ENCODE measurements at places on chromosomes 5 and 9.

- no peak for DNase-seq
Observed at GRCh38 chr5:33316773-33317172, 124.0 kb upstream of the TARS1 start.

DNA sequence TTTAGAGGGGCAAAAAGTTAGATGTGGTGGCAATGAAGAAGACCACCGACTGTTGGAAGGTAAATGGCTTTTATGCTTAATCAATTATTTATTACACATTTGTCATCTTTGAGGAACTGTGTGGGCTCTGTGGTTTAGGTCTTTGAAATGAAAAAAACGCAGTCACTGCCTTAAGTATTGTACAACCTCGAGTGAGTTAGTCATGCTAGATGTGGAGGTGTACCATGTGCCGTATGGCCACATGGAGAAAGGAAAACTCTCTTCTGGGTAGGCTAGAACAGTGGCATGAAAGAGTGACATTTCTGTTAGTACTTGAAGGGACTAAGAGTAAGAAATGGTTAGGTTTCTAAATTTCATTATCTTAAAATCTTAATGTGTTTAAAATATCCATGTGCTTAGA lies 166.1 kb downstream of the HACD4 start:
- DNase-seq: no peak

- no peak for DNase-seq
Observed at GRCh38 chr5:125928663-125929062, 494.5 kb upstream of the GRAMD2B start.

DNA sequence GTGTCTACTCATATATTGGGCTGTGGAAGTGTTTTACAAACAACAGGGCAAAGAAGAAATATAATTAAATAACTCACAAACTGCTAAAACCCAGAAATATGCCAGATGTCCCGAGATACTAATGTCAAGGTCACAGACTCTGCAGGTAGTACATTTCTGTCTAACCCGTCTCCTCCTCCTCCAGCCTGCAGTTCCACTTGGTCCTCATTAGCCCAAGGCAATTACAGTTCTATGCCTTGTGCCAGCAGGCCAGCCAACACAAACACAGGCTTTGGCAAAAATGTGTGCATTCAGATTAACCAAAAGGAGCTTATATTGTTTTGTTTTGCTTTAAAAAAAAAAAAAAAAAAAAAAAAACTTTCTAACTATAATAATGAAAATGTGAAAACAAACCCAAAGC lies 148.8 kb downstream of the MYO10 start:
- DNase-seq: no peak

DNA sequence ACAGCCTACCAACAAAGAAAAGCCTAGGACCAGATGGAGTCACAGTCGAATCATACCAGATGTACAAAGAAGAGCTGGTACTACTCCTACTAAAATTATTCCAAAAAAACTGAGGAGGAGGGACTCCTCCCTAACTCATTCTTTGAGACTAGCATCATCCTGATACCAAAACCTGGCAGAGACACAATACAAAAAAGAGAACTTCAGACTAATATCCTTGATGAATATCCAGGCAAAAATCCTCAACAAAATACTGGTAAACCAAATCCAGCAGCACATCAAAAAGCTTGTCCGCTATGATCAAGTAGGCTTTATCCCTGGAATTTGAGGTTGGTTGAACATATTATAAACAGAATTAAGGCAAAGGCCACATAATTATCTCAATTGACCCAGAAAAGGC lies 900.4 kb upstream of the ARRDC3 start:
- DNase-seq: no peak

DNA sequence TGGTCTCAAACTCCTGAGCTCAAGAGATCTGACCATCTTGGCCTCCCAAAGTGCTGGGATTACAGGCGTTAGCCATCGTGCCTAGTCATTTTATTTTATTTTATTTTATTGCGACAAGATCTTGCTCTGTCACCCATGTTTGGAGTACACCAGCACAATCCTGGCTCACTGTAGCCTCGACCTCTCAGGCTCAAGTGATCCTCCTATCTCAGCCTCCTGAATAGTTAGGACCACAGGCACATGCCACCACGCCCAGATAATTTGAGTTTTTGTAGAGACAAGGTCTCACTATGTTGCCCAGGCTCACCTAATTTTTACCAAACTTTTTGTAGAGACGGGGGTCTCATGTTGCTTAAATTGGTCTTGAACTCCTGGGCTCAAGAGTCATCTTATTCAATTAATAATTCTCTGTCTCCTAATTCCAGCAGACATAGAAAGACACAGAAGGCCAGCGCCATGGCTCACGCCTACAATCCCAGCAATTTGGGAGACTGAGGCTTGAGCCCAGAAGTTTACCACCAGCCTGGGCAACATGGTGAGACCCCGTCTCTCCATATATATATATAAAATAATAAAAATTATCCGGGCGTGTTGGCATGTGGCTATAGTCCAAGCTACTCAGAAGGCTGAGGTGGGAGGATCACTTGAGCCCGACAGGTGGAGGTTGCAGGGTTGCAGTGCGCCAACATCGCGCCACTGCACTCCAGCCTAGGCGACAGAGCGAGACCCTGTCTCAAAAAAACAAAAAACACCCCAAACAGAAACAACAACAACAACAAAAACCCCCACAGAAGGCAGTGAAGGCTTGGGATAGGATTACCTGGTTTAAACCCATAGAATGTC lies 1.0 kb upstream of the UBAP1 start:
- DNase-seq: no peak

GRCh38 chr9:89755821-89756220 lies 151.0 kb downstream of the GADD45G start:
- no peak for DNase-seq

DNA sequence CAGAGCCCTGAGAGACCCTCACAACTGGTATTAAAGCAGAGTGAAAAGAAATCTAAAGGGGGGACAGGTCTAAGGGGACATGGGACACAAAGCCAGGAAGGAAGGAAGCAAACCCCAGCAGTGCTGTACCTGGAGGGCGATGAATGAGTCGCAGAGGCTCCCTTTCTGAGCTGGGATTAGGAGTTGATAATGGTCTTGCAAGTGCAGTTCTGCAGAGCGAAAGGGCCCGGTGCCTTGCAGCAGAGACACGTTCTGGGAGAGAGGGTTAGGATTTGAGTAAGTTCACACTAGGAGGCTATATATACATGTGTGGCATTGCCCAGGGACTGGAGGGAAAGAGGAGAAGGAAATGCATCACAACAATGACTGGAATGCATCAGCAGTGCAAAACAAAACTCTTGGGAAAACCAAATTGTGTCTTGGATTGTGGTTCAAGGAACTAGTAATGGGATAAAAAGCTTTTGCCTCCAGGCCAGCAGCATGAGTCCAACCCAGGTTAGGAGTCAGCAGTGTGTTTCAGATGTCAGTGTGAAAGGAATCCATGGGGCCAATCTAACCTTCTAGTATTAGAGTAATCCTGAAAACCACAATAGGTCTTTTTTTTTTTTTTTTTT lies 38.8 kb upstream of the LIFR start:
- DNase-seq: no peak

- no peak for DNase-seq
Observed at GRCh38 chr5:124842725-124843595, 96.5 kb upstream of the ZNF608 start.

DNA sequence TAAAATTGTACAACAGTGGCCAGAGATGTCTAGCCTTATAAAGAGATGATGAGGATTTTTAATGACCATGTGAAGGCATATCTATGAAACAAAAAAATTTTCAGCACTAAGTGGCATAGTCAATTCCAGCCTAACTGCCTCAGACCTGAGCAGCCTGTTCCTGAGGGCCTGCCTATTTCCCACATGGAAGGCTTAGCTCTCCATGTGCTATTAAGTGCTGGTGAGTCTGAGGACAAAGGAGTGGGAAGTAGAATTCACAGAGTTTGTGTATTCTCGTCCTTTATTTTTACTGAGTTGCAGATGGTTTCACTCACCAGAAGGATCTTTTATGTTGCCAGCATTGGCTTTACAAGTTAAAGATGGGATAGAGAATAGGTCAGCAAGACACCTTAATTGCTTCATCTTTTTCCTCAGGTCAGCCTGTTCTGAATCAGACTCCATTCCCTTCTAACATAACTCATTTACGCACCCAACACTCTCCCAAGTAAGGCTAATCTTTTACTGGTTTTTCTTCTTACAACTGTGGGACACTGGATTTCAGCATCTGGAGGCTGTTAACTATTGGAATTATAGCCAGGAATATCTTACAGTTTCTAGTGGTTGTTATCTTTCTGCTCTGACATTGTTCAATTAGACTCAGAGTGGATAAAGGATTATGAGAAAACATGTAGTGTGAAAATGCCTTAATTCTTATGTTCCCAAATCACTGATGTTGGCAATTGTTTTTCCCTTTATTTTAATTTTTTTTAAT lies 76.8 kb downstream of the ISOC1 start:
- DNase-seq: no peak

GRCh38 chr5:171606414-171607024 lies 179.1 kb upstream of the SMIM23 start:
- no peak for DNase-seq

DNA sequence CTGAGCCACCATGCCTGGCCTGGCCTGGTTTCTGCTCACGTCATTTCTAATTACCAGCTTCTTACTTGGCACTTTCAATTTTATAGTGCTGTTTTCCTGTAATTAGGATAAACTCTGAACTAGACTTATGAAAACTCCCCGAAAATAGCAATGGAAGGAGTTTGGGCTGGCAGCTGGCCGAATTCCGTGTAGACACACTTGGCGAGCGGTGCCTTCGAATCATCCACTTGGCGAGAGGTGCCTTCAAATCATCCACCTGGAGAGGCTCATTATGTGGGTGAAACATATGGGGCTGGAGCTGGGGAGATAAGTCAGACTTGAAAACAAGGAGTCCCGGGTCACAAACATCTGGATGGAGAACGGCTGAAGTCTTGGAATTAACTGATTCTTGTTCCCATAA lies 203.7 kb downstream of the ROR2 start:
- DNase-seq: no peak

GRCh38 chr9:115513148-115513547 lies 395.2 kb upstream of the TNC start:
- no peak for DNase-seq

GRCh38 chr9:88738709-88739108 lies 203.7 kb downstream of the NXNL2 start:
- DNase-seq: no peak

- DNase-seq: no peak
Observed at GRCh38 chr5:2658447-2658846, 93.0 kb downstream of the IRX2 start.

- DNase-seq: no peak
Observed at GRCh38 chr5:133952729-133953567, 15.5 kb downstream of the C5orf15 start.

GRCh38 chr9:105044518-105044917 lies 116.6 kb upstream of the ABCA1 start:
- no peak for DNase-seq

DNA sequence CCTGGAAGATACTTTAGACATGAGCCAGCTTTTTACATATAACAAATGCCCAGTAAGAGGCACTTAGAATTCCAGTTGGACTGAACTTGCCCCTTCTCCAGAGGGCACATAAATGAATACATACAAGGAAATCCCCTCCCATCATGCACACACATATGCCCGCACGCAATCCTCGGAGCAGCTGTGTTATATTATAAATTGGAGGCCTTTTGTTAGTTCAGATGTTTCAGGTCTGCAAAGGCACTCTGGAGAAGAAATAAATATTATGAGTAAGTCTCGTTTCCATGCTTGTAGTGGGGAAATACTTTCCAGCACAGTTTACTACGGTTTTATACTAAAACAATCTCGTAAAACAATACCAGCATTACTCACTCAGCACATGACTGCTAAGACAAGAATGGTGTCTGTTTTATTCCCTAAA lies 17.6 kb upstream of the MUSK start:
- DNase-seq: no peak

DNA sequence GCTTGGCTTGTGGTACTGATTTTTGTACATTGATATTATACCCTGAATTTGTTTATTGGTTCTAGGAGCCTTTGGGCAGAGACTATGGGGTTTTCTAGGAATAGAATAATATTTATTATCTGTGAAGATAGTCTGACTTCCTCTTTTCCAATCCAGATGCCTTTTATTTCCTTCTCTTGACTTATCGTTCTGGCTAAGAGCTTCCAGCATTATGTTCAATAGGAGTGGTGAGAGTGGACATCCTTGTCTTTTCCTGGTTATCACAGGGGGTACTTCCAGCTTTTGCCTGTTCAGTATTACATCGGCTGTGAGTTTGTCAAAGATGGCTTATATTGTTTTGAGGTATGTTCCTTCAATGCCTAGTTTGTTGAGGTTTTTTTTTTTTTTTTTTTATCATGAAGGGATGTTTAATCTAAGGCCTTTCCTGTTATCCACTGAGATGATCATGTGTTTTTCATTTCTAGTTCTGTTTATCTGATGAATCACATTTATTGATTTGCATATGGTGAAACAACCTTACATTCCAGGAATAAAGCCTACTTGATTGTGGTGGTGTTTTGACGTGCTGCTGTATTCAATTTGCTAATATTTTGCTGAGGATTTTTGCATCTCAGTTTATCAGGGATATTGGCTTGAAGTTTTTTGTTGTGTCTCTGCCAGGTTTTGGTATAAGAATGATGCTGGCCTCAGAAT lies 77.5 kb downstream of the CERT1 start:
- DNase-seq: no peak

DNA sequence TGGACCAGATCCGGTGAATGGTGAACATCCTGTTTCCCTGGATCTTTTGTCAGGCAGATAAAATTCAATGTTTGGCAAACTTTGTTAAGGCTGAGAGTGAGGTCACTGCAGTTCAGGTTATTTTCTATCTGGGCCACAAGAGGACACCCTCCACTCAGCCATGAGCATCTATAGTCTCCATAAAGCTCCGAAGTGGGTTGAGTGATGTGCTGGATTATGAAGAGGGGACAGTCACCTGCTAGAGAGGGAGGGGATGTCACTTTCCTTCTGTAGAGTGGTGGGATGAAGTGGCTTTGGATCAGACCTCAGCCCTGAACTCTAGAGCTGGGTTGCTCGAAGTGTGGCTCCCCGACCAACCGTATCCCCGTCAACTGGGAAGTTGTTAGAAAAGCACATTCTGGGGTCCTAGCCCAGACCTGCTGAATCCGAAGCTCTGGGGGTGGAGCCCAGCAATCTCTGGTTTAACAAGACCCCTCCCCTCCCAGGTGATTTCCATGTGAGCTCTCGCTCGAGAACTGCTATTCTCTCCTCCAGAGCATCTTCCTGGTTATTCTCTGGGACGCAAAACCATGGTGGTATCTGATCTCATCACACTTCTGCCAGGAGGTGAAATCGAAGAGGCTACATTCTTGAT lies 31.8 kb upstream of the FGF1 start:
- DNase-seq: no peak

DNA sequence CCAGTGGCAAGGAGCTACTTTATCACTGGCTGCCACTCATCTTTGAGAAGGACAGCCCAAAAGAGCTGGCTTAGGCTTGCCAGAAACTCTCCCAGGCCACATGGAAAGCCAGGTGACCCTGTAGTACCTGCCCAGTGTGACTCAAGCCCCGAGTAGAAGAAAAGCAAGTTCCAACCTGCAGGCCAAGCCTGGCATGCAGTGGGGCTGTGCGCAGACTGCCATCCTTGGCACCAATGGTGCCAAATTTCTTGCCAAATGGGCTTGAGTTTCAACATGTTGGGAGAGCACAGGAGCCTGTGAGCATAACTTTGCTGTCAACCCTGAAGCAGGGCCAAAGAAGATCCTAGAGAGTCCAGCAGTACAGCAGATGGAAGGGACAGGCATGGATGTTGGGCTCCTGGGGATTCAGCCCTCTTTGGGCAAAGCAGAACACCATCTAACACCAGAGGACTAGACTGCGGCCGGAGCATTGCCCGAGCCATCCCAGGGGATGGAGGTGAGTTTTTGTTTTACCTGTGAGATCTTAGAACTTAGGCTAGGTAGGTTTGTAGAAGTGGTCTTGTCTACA lies 27.3 kb upstream of the SHB start:
- no peak for DNase-seq
